ENCODE measurements at places on chromosomes 3 and 15.

DNA sequence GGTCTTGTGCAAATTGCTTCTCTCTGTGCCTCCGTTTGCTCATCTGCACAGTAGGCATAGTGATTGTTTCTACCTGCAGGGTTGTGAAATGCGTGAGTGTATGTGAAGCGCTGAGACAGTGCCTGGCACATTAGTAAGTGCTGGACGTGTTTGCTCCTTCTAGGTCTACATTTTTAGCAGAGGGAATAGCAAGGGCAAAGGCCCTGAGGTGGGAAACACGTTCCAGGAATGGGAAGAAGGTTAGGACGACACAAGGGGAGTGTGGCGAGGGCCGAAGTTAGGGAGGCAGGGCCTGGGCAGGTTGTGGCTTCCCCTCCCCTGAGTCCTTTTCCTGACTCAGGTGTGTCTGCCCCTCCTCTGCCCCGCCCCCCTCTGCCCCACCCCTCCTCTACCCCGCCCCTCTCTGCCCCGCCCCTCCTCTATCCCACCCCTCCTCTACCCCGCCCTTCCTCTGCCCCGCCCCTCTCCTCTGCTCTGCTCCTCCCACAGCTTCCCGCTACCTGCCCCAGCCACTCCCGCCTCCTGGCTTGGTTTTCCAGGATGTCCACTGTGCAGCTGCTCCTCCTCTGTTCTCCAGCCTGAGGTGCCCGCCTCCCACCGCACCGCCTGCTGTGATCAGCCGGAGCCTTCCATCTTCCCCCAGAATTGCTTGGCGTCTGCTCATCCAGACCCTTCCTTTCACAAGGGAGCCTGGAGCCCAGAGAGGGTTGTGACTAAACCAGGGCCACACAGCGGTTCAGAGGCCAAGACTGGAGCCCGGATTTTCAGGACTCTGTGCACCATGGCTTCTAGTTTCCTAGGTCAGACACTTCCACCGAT is 31.1 kb upstream of the SMAD6 start:
- no peak for DNase-seq

DNA sequence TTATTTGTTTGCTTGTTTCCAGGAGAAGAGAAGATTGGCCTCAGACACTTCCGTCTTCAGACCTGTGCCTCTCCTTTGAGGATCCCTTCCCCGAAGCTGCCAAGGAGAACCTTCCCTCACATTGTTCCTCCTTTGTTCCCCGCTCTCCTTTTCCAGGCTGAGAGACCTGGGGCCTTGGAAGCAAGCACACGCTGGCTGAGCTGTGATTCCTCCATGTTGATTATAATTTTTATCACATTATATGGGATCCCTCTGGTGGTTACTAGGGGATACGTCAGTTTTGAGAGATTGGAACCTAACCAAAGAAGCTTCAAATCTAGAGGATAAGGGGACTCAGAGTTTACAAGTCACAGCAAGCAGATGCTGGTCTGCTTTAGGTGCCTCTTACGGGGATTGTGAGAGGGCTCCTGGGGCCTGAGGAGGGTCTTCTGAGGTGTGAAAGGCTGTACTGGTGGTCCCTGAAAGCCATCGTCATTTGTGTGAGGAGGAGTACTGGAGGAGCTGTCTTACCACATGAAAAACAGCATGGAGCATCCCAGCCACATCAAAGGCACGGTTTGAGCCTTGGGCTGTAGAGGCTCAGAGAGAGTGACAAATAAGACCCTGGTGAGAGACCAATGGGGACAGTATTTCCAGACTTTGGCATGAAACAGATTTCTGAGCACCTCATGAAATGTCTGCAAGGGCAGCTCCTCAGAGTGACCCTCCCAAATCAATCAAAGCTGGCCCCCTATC is 760.1 kb upstream of the CFAP20DC start:
- DNase-seq, result no peak

DNA sequence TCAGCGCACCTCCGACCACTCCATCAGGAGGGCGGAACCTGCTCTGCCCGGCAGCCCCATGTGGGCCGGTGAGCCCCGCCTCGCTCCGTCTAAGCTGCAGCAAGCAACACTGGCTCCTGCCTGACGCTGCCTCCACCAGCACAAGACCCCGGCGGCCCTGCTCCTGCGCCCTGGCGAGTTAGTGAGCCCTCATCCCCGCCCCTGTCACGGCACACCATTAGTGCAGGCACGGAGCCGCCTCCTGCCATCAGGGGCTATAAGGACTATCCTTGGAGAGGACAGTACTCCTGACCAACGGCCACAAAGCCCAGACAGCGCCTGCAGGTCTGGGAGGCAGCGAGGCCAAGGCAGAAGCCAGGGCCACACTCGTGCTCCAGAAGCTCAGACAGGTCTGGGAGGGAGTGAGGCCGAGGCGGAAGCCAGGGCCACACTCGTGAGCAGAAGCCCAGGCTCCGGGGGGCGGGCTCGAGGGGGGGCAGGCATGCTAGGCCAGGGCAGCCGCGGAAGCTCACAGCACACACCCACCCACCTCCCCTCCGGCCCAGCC is 39.4 kb downstream of the TNK2 start:
- DNase-seq, result no peak

- DNase-seq, result no peak
These were observed 616.0 kb upstream of the TBL1XR1 start for GRCh38 chr3:177813322-177813721.

DNA sequence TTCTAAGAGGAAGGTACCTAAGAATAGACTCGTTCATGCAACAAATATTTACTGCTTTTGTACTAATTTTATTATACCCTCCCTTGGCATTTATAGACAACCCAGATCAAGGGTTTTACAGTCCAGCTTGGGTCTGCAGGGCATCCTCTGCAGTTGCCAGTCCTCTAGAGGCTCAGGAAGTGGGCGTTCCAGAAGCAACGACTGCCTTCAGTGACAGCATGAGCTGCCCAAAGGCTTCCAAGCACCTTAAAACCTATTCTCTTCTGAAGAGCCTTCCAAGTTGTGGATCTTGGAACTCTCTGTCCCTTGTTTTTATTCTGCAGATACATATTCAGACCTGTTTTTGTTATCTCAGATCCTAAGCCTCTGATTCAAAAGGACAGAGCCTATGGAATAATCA is 95.6 kb downstream of the RAD18 start:
- no peak for DNase-seq

GRCh38 chr3:194756791-194757325 is 71.2 kb downstream of the FAM43A start:
- no peak for DNase-seq

DNA sequence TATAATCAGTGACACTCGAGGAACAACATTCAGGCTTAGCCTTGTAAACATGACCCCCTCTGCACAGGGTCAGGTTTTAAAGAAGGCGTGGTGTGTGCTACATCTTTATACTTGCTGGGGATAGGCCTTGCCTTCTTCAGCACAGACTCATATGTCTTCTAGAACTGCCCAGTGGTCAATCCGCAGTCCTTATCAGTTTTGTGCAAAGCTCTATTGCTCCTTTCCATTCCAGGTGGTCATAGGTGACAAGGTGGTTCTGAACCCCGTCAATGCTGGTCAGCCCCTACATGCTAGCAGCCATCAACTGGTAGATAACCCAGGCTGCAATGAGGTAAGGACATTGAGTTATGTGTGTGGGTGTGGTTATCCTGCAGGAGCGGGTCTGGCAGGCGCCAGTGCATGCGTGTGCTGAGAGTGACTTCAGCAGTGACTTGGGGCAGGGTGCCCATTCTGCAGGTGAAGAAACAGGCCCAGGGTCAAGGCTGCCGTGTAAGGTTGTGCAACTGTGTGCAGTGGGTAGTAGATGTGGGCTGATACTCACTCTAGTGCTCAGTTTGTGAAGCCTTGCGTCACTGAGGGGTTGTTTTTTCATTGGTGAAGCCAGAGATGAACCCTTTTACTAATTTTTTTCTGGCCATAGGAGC is 150.9 kb downstream of the ITPR1 start:
- no peak for DNase-seq

DNA sequence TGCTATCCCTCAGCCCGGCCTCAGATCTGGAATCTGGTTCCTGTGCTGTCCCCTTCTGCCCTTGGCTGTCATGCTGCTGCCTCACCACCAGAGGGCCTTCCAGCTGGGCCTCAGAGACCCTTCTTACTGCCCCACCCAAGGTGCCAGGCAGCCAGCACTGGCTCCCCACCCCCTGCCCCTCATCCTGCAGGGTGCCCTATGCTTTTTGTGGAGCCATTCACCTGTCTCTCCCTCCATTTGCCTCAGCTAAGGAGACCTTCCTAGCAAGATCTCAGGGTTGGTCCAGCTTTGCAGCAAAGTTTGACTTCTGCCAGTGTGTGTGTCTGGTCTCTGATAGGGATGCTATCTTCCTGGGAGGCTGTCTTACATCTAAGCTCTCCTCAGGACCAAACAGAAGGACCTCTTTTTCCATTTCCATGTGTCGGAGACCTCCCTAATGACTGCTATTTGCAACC is 1.9 kb upstream of the VWA5B2 start:
- DNase-seq, result peak; percentile 28

- DNase-seq, result no peak
These were observed 300.6 kb upstream of the LMCD1 start for GRCh38 chr3:8200996-8201395.

DNA sequence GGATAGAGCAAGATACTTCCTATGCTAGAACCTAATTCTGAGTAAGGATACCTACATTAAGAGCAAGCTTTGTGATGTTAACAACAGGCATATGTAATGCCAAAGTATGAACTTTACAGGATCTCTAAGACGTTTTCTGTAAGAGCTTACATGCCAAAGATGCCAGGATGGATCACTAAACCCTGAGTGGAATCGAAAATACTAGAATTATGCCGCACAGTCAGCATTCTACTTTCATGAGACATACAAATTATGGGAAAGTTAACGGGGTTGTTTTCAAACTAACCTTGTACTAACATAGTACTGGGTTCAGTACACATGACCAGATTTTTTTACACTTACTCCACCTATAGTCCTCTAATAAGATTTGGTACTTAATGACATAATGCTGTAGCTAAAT is 55.1 kb downstream of the AAGAB start:
- no peak for DNase-seq

GRCh38 chr3:53230789-53231188 is 25.0 kb downstream of the TKT start:
- DNase-seq, result no peak

DNA sequence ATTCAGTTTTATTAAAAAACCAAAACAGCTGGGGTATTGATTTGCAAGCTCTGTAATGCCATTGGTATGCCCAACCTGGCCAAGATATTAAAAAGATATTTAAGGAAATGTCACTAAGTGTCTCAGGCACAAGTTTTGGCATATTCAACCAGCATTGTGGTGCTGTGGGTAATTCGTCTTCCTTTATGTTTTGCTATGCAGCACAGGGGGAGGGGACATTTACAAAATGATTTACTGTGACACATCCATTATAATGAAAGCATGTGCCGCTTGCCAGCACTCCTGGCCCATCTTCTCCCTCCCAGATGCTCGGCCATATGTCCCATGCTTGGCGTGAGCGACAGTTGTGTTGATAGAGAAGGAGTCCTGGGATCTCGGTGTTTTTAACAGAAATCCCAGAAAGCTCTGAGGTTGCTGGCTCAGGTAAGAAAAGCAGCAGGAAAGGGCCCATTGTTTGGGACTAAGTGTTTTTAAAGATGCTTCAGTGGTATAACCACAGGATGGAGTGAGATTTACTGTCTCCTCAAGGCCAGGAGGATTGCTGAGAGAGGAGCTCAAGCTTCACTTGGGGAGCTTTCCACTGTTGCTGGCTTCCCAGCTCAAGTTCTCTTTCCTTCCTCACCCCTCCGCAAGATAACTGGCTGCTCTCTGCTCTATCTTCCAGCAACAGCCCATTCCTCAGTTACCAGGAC is 158.2 kb upstream of the TSC22D2 start:
- DNase-seq, result no peak

DNA sequence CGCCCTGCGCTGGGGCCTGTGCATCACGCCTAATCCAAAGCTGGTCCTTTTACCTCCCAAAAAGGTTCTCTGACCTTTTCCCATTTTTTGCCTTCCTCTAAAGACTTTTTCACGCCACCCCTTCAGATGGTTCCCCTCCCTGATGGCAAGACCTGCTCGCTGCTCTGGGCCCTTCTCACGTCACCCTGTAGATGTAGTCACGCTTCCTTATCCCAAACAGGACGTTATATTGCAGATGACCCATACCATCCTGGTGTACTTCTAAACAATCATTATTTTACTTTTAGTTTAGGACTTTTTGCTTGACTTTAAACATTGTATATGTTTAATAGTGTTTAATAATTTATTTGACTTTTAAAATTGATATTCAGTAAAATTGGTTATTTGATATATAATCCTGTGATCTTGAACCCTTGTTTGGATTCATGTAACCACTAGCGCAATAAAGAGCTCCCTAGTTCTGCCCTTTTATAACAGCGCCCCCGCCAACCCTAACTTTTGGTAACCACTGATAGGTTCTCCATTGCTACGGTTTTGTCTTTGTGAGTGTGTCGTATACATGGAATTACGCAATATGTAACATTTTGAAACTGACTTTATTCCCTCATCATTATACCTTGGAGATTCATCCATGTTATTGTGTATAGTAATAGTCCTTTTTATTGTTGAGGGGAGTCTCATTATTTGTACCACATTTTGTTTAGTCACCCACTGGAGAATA is 159.0 kb upstream of the CHRNA7 start:
- DNase-seq, result no peak

GRCh38 chr3:189195302-189195701 is 23.5 kb downstream of the TPRG1 start:
- no peak for DNase-seq

DNA sequence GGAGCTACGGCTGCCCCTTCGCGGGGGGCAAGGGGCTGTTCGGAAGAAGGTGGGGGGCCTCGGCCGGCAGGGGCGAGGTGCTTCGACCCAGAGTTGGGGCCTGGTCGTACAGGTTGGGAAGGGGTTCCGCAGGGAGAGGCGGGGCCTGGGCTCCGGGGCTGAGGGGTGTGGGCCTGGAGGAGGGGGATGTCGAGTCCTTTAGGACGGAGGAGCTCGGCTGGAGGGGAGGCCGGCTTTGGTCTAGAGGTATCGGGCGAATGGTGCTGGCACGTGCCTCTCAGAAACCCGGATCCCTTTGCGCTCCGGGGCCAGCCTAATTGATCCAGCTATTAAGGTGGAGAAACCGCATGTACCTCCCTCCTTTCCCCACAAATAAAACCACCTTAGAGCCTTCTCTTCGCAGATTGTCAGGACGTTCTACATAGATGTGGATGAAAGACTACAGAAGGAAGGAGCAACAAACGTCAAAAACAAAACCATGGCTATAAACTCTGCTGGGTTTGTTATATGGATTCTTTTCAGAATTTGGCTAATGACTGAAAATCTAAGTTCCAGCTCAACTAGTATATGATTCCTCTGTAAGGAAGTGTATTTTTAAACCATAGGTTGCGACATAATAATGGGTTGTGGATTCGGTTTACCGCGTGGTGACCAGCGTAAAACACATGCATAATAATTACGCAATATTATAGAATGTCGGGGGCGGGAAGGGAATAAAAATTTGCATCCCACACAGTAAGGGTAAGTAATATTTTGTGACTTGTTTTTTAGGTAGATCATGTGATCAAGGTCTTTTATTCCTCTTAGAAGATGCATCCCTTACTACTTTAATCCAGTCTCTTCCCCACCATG is 644 bp upstream of the NGLY1 start:
- DNase-seq, result peak; percentile 1

GRCh38 chr3:127911421-127911931 is 3.6 kb upstream of the KBTBD12 start:
- DNase-seq, result no peak

- DNase-seq, result no peak
These were observed 27.2 kb downstream of the CFAP91 start for GRCh38 chr3:119729996-119730395.

GRCh38 chr3:71372911-71373637 is 210.5 kb downstream of the FOXP1 start:
- DNase-seq, result no peak
